Activated CD4-positive, alpha-beta memory T cell treated with anti-CD3 and anti-CD28 coated beads for 36 hours (primary cell): ENCODE measurements at places on chromosomes 16 and 17. TPM values are rescaled to one million over a fixed set of nuclear protein-coding genes. Genes with fewer than 3 reads are reported as not detected.

- no peak for DNase-seq
Observed at GRCh38 chr17:45990886-45991285, 8.2 kb upstream of the STH start.

DNA sequence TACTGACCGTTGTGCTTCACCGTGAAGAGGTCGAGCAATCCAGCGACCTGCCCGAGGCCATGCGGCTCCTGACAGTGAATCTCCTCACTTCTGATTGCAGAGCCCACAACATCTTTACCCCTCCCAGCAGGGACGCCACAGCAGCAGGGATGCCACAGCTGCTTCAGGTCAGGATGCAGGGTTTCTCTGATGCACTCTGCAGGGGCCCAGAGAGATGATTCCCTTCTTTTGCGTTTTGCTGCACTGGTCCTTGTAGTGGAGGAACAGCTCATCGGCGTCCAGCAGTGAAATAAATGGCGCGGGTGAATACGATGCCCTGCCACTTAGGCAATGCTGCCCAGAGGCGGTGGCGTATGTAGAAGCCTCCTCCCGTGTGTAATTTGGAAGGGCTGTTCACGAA lies 5.6 kb downstream of the KIAA0513 start:
- no peak for DNase-seq

DNA sequence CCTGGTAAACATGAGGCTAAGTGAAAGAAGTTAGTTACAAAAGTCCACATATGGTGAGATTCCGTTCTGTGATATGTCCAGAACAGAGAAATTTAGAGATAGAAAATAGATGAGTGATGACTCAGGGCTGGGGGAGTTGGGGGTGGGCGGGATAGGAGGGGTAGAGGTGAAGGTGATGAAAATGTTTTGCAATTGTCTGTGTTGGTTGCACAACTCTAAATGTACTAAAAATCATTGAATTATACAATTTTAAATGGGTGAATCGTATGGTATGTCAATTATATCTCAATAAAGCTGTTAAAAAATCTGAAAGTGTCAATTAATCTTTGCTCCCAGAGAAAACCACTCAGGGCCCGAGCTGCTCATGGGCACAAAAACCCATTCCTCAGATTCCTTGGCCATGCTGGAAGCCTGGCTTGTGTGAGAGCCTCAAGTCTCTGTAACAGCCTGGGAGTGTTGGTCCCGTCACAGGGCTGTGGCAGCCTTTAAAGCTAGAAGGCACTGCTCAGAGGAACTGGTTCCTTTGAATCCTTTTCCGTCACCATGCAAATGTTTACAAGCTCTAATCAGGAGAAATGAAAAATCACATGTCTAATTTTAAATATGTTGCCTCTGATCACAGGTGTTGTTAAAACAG lies 225.3 kb downstream of the WWOX start:
- no peak for DNase-seq

DNA sequence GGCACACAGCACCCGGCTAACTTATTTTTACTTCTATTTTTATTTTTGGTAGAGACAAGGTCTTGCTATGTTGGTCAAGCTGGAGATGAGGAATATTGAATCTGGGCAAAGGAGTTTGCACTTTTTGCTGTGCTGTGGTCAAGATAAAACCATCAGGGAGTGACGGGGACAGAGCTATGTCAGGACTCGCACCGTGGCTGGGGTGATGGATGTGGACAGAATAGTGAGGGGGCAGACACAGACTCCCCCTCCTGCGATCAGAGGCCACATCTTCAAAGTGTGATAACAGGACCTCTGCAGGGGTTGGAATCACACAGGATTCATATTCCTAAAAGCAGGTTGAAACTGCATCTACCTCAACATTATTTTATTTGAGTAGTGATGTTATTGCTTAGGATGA lies 25.6 kb downstream of the IL21R start:
- peak; percentile 4 for DNase-seq

DNA sequence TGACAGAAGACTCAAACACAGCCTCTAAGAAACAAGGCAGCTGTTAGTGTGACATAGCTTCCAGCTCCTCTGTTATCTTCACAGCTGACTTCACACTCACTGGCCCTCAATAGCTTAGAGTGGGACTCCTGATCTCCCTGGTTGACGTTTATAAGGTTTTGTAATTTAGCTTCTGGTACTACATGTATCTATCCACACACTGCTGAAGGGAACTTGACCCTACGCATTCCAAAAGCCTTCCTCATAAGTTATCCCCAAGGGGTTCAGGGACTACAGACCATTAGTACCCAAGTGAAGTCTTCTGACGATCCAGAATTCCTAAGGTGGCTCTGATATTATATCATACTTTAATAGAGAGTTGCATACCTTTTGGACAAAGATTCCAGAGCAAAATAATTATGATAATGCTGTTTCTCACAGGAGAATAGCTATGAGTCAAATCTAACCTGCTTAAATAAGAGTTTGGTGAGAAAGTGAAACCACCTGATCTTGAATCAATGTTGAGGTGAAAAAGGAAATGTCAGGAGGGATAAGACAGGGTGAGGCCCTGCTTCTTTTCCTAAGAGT lies 14.5 kb downstream of the ACACA start:
- no peak for DNase-seq

TLCD3A gene
- 6.9 TPM for total RNA-seq

DNA sequence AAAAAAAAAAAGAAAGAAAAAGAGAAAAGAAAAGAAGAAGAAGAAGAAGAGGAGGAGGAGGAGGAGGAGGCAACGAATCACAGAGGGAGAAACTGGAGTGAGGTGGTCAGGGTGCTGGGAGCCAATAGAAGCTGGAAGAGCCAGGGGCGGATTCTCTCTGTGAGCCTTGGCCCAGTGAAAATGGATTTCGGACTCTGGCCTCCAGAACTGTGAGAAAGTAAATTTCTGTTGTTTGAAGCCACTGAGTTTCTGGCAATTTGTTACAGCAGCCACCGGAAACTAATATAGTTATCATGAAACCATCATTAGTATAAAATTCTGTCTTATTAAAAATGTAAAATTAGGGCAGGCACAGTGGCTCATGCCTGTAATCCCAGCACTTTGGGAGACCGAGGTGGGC lies 27.7 kb upstream of the WFIKKN2 start:
- DNase-seq = no peak

DNA sequence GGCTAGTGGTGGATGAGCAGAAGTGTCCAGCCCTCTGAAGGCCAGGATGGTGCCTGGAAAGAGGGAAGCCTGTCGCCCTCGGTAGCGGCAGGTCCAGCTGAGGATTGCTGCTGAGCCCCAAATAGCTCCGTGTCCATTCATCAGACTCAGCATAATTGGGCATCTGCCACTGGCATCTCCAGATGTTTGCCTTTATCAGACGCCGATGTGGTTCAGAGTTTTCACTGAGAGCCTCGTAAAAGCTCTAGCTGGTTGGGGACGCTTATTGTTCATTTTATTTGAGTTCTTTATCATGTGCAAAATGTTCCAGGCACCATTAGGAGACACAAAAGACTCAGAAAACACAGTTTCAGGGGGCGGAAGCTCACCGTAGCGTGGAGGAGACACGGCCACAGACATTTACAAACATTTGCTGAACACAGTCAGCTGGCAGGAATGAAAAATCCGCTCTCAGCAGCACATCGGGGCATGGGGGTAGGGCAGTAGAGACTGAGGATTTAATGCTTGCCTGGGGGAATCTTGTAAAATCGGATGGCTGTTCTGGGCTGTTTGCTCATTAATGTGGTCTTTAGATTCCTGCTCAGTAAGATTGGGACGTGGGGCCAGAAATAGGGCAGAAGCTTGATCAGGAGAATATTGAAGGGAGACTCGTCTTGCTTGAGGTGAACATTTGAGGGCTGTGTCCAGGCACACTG lies 41.7 kb downstream of the SMPD3 start:
- no peak for DNase-seq

KRT28 gene
- not detected for total RNA-seq

GRCh38 chr17:9389111-9389527 lies 186.5 kb downstream of the STX8 start:
- DNase-seq = peak; percentile 14

GRCh38 chr16:8430401-8430800 lies 159.9 kb downstream of the TMEM114 start:
- DNase-seq = no peak

- DNase-seq = peak; percentile 55
Observed at GRCh38 chr17:42541041-42541833, 5.2 kb downstream of the NAGLU start.

GRCh38 chr16:74627506-74628220 lies 20.7 kb upstream of the GLG1 start:
- DNase-seq = no peak

- DNase-seq = no peak
Observed at GRCh38 chr16:61831351-61831917, 204.8 kb downstream of the CDH8 start.

GRCh38 chr16:14194721-14195120 lies 123.6 kb downstream of the MRTFB start:
- no peak for DNase-seq

DNA sequence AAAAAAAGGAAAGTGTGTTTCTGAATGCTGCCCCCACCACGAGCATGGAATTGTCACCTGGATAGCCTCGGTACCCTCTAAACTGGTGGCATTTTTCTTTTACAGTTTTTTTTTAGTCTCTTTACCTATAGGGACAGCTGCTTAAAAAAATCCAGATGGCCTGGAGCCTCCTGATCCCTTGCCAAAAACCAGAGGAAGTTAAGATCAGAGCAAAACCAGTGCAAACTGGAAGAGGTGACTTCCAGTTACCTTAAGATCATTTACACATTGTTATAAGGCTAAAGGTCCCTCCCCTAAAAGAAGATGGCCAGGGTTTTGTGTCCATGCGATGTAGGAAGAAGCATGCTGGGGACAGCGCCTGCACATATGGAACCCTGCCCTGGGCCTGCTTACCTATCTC lies 3.5 kb downstream of the MEFV start:
- no peak for DNase-seq

ZNF747 gene
- total RNA-seq = 7.2 TPM

MYH10 gene
- total RNA-seq = 20.6 TPM

DNA sequence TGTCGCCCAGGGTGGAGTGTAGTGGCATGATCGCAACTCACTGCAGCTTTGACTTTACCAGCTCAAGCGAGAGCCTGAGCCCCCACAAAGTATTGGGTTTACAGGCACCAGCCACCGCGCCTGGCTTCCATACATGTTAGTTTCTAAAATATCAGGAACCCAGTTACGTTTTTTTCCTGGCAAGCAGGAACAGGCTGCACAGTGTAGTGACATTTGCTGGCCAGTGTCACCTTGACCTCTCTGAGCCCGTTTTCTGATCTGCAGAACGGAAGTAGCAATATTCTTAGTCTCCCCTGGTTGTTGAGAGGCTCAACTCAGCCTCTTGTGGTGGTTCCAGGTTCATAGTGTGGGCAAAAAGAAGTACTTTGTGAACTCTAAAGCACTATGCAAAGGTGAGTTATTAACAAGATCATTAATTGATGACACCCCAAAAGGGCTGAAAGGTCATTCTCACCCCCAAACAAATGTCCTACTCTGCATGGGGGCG lies 15.6 kb downstream of the IGF2BP1 start:
- no peak for DNase-seq

GRCh38 chr16:64541621-64542020 lies 580.2 kb downstream of the CDH11 start:
- no peak for DNase-seq

- DNase-seq = peak; percentile 39
Observed at GRCh38 chr17:19275457-19276127, 38.4 kb downstream of the EPN2 start.

DNA sequence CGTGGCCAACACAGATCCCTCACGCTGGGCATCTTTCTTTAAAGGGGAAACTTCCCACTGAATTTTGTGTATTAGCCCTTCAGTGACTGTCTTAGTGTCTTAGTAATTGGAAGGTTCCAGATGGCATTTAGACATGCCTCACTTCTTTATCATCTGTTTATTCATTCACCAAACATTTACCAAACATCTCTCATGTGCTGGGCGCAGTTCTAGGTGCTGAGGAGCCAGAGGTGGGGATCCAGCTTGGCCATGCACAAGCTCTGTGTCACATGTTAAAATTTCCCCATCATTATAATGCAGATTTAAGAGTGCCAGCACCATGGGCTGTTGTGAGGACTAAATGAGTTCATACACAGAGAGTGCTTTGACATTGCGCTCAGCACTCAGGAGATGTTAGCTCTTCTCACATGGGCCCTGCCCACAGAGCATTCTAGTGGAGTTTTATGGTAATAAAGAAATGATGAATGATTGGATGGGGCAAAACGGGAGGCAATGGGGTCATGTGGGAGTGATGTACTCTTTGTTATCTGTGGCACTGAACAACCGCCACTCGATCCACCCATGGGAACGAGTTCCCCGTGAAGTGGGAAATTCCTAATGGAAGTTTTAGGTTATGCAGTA lies 119.7 kb downstream of the SNX29 start:
- no peak for DNase-seq

TBC1D3I gene
- not detected for total RNA-seq

- DNase-seq = no peak
Observed at GRCh38 chr17:42212382-42212781, 18.1 kb upstream of the GHDC start.

GRCh38 chr16:31464781-31465260 lies 5.5 kb downstream of the ARMC5 start:
- DNase-seq = no peak

GRCh38 chr17:4182043-4182442 lies 39.0 kb downstream of the CYB5D2 start:
- DNase-seq = no peak

ZNF652 gene
- total RNA-seq = 7.2 TPM

DNA sequence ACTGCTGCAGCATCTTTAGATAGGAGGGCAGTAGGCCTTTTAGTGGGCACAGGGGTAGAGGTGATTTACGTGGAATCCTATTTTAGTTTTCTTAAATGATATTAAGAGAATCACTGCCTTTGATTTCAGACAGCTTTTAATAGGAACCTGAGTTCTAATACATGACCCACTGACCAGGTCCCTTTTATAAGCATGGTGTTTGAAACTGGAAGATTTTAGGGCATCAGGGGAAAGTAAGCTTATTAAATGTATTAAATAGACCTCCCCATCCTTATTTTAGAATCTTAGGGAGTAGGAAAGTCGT lies 2.0 kb downstream of the MSL1 start:
- DNase-seq = no peak

GRCh38 chr16:12758670-12759558 lies 44.8 kb downstream of the CPPED1 start:
- DNase-seq = no peak

- no peak for DNase-seq
Observed at GRCh38 chr17:32646941-32647340, 160.1 kb downstream of the CDK5R1 start.

DNA sequence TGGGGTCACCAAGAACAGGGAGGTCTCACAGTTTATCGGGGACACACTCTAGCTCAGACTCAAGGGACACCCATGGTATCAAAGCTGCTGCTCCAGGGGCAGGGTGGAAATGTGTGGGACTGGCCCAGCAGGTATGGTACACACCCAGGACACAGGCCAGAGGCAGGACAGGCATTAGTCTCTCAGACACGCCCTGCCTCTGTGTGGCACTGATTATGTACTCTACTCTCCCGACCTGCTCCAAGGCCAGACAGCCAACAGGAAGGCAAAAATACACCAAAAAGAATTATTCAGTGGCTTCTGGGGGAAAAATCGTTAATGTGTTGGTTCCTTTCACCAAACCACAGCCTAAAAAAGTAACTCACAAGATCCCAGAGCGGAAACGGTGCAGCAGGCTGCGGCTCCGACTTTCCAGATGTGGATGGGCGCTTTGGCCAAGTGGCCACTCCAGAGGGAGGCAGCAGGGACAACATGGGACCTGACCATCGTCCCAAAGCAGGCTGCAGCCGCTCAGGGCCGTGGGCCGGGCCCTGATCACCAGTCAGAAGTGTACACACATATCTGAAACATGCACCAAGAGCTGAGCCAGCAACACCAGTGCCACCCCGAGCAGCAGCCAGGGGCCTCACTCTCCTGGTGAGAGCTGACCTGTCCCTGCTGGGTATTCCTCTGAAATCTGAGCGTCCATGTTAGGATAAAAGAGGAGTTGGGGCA lies 1.0 kb upstream of the SIRT7 start:
- no peak for DNase-seq

- no peak for DNase-seq
Observed at GRCh38 chr17:51443646-51444045, 183.3 kb downstream of the UTP18 start.
